Ureter (tissue), 1 donor: ENCODE measurements at places on chromosomes 6 and 20. TPM values are rescaled to one million over a fixed set of nuclear protein-coding genes. Genes with fewer than 3 reads are reported as not detected.

DNA sequence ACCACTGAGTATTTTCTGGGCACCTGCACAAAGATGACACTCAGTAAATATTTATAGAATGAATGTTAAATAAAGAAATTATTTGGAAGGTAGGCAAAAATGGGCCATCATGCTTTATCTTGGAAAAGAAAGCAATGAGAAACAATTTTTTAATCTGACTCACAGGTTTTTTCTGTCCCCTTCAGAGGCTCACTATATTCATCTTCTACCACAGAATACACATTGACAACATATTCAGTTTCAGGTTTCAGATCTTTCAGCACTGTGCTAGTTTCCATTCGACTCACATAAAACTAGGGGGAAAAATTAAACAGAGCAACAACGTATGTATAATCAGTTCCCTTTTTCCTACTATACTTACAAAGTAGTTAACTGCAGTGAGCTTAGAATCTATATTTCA, 58.3 kb downstream of the COL12A1 start:
- DNase-seq: no peak

- DNase-seq: no peak
Measured at GRCh38 chr6:166757232-166758135, 130.4 kb upstream of the RPS6KA2 start.

GRCh38 chr20:11248687-11249638, 575.2 kb upstream of the JAG1 start:
- DNase-seq: no peak

SLC4A11 gene
- total RNA-seq: 56.3 TPM
